Activated CD4-positive, alpha-beta T cell treated with anti-CD3 and anti-CD28 coated beads, Interleukin-2, amount 10 ng/mL, durations not matched to agents 7 days and 5 days (primary cell): ENCODE measurements at places on chromosomes 11 and 22.

GRCh38 chr11:115334932-115335788, 169.1 kb downstream of the CADM1 start:
- DNase-seq: no peak

DNA sequence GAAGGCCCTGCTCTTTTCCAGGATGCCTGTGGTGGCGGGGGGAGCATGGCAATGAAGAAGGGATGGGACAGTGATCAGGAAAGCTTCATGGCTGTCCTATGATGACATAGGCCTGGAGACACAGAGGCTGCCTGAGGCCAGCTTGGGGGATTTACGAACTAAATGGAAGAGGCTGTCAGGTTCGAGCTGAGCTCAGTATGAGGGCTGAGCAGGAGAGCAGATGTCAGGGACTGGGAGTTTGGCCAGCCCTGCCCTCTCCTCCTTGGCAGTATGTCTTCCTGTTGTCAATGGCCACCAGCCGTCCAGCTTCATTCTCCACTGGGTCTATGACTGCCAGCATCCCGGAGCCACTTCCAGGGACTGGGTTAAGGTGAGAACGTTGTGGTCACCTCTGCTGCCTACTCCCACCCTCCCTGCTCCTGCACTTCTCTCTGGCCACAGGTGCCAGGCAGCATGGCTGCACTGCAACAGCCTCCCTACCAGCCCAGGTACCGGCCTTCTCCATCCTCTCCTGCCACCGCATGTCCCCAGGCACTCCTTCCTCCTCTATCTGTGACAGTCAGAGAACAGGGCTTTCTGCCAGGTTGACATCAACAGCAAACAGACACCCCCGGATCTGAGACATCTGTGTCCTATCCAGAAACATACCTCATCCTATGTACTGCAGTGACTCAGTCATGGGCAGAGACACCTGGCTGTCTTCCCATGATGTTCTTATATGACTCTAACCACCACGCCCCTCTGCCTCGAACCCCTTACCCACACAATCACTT, 75.1 kb downstream of the KIRREL3 start:
- no peak for DNase-seq

GRCh38 chr11:47259232-47259977, 1.6 kb downstream of the NR1H3 start:
- DNase-seq: peak; percentile 43

GRCh38 chr11:134592391-134592990, 180.4 kb upstream of the B3GAT1 start:
- DNase-seq: peak; percentile 66

- no peak for DNase-seq
Observed at GRCh38 chr11:57490456-57491248, 24.9 kb downstream of the SLC43A1 start.

- DNase-seq: no peak
Observed at GRCh38 chr11:109026891-109027489, 362.1 kb downstream of the DDX10 start.

DNA sequence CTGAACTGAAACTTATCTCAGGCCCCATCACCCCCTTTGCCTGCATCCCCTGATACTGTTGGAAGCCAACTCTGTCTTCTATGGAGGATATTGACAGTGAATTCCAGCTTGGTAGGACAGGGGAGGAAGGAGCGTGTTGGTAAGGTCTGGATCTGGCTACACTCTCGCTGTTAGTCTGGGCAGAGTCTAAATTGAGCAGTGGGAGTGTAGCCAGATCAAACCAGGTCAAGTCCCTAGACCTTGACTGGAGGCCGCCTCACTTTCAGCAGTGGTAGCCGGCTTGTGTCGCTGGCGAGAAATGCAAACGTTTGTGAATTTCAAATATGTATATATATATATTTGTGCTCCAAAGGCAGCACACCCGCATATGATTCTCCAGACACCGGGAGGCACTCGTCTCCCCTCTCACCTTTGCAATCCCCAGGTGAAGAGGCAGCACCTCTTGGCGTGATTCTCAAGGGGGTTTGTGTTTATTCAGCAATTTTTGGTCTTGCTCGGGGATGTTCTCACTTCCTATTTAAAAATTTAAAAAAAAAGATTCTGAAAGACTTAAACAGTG, 26.7 kb downstream of the DHCR7 start:
- DNase-seq: no peak

- DNase-seq: no peak
Observed at GRCh38 chr11:58006940-58007339, 16.7 kb upstream of the OR9Q1 start.

DNA sequence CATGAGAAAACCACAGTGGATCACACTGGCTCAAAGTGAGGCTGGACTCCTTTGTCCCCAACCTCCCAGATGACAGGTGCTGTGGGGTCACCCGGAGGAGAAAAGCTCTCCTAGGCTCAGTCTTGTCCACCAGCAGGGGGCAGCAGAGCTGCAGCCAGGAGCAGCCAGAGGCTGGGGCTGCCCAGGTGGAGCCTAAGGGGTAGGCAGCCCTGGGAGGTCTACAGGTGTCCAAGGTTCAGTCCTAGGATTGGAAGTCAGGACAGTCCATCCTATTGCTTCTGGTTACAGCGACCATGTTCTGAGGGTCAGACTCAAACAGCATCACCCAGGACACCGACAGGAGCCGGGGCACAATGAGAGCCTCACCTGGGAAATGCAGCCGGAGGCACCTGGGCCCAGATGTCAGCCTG, 77.6 kb upstream of the IGLL5 start:
- no peak for DNase-seq

- no peak for DNase-seq
Observed at GRCh38 chr11:3685923-3686322, 14.7 kb upstream of the CHRNA10 start.

DNA sequence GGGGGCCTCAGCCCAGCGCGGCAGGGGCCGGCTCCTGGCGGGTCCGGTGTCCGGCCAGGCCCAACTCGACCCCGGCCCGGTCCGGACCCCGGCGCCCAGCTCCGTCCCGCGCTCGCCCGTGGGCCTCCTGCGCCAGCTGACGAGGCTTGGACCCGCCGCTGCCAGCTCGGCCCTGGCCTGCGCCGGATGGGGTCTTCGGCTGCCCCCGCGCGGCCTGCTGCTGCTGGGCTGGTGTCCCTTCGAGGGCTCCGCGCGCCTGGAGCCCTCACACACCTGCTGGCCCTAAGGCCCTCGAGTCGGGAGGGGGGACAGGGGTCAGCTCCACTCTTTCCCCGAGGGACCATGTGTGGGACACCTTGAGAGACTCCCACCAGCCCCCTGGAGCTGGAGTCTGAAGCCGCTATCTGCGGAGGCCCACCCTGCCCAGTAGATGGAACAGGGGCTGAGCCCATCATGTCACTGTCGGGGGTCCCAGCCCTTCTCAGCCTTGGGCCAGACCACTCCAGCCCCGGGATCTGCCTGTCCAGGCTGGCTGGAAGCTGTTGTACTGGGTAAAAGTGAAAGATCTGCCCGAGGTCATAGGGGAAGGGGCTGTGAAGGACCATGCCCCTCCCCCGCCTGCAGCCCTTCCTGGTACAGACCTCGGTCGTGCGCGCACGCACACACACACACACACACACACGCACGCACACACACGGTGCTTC, 768 bp upstream of the CDKN1C start:
- DNase-seq: peak; percentile 17

DNA sequence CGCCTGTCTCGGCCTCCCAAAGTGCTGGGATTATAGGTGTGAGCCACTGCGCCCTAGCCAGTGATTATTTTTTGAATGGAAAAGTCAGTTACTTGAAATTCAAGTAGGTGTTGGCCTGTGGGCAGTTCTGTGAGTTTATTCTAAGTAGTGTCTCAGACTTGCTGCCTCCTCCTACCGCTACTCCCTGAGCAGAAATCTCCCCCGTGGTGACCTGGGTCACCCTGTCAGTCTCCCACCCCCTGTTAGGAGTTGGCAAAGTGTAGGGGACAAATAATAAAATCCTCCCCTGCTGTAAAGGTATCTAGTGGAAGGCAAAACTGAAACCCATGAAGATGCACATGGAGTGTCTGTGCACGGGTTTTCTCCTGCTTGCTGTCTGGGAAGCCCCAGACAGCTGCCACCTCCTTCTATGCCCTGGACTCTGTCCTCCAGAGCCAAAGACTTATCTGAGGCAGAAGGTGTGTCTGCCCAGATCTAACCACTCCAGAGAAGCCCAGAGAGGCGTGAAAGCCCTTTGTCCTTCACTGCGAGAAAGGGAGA, 26.3 kb downstream of the SNAP29 start:
- no peak for DNase-seq

DNA sequence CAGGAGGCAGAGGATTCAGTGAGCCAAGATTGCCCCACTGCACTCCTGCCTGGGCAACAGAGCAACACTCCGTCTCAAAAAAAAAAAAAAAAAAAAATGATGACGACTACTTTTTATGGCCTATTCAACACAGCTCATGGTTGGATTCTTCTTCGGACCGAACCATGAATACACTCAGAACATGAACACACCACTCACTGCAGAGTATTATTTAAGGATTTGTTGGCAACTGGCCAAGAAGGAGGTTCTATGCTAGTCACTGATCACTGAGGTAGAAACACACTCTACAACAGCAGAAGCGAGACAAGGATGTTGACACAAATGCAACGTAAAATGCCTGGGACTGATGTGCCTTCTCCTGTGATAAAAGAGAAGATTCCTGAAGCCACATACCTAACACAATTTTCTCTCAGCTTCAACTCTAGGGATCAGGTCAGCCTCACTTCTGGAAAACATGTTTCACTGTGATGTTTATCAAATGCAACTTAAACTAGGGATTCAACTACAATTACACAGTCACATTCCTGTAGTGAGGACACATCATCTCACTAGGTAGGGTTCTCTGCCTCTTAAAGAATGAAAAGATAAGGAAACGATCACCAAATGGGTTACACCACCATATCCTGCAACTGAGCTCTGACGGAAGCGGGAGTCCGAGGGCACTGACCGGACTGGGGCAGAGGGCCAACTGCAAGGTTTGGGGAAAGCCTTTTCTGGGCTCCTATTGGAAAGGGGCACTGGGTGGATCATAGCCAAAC, 82.5 kb downstream of the SGSM3 start:
- no peak for DNase-seq

- DNase-seq: no peak
Observed at GRCh38 chr11:59776210-59777066, 21.3 kb downstream of the STX3 start.

GRCh38 chr11:81569999-81570398, 1163.7 kb downstream of the FAM181B start:
- DNase-seq: no peak

- DNase-seq: no peak
Observed at GRCh38 chr11:104306862-104307474, 143.0 kb upstream of the PDGFD start.

DNA sequence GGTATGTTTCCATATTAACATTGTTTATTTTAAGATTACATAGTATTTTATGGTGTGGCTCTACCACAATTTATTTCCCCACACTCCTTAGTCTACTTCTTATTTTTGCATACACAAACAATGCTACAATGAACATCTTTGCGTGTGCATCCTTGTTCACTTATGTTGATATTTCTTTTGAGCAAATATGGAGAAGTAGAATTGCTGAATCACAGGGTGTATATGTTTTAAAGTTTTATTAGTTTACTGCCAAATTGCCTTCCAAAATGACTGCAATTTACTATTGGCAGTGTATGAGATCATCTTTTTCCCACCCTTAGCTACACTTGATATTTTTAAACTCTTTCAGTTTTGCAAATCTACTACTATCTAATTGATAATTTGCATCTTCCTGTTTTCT, 38.7 kb upstream of the FAR1 start:
- no peak for DNase-seq

DNA sequence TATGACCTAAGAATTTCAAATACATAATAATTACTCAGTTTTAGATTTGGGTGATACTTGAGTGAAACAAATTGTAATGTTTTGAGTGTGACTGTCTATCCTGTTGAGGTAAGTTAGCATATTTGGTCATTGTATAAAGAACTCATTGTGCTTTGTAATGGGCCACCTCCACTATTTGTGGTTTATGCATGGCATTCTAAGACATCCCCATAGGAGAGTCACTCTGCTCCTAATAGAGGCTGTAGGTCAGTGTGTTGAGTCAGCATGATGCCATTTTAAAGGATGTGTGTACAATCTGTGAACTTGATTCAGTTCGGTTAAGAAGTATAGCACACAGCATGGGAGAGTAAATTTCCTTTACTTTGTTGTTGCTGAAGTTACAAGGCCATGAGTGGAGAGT, 1112.4 kb downstream of the JRKL start:
- DNase-seq: no peak

- no peak for DNase-seq
Observed at GRCh38 chr11:32434356-32435151, 785 bp downstream of the WT1 start.

DNA sequence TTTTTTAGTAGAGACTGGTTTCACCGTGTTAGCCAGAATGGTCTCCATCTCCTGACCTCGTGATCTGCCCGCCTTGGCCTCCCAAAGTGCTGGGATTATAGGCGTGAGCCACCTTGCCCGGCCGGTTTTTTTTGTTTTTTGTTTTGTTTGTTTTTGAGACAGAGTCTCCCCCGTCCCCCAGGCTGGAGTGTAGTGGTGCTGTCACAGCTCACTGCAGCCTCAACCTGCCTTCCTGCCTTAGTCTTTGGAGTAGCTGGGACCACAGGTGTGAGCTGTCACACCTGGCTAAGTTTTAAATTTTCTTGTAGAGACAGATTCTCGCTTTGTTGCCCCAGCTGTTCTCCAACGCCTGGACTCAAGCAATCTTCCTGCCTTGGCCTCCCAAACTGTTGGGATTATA, 3.2 kb downstream of the PPIL2 start:
- DNase-seq: no peak

GRCh38 chr11:117734601-117735024, 62.4 kb downstream of the DSCAML1 start:
- no peak for DNase-seq

- no peak for DNase-seq
Observed at GRCh38 chr22:48313175-48313830, 1514.4 kb downstream of the BRD1 start.

DNA sequence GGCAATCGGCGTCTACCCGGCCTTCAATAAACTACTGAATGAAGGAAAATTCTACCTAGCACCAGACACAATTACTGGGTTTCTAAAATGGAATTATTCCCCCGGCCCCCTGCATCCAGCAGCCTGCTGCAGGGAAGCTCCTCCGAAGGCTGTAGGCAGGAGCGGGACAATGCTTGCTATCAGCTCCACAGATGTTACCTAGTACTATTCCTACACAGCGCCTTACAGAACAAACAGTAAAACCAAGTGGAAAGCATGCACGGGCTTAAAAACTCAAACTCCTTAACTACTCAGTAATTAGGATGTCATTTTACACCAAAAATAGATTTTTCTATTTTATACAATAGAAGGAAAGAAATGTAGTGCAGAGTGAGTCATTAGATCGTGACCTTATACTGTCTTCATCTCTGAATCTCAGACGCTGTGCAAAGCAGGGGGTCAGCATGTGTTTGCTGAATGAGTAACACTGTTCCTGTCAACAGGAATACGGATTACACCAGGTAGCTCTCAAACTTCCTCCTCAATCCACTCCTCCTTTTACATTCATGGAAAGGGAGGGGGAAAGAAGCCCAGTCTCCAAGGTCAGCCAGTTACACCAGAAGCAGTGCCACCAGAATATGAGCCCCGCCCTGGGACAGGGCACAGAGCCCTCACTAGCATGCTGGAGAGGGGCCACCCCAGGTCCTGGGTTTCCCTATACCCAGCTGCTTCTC, 74.9 kb downstream of the PACSIN2 start:
- DNase-seq: no peak
